NCI-H1105 (cell line): ENCODE measurements at places on chromosomes 12 and 14.

DNA sequence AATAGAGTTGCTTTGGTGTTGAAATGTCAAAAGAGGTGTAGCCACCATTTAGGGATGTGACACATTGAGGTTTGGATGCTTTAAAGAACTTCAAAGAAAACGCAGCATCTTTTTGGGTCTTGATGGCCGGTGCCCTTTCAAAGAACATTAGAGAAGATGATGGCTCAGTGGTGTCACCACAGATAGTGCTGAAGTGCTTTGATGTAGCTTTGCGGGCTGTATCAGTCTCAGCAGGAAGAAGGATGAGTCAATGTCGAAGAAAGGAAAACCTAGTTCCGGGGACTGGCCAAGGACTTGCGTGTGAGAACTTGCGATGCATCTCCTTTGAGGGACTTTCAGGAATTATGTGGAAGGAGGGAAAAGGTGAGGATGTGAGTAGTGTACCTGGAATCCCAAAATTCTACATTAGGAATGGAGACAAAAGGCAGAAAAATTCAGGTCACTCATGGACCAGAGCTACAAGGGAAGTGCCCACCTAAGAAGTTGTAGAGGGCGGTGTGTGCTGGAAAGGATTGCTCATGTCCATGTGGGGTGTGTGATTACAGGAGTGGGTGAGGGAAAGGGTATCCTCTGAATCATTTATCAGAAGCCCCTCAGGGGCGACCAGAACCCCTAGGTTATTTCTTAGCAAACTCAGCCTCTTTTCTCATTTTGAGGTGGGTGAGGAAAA, 39.7 kb upstream of the GZMB start:
- DNase-seq: no peak

- no peak for DNase-seq
Measured at GRCh38 chr14:81474148-81474492, 59.5 kb downstream of the SEL1L start.

- no peak for DNase-seq
Measured at GRCh38 chr14:49303946-49304516, 282.1 kb downstream of the RPS29 start.

GRCh38 chr12:121288158-121288845, 8.2 kb downstream of the CAMKK2 start:
- no peak for DNase-seq

DNA sequence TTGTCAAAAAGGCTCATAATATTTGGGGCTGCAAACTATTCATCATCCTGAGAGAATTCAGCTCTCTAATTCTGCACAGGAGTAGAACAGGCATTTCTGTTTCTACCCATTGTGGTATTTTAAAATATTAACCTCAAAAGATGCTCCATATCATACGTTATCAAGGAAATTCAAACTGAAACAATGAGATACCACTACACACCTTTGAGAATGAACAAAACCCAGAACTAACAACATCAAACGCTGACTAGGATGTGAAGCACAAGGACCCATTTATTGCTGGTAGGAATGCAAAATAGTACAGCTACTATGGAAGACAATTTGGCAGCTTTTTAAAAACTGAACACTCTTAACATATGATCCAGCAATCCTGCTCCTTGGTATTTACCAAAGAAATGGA, 171.8 kb downstream of the DUSP6 start:
- no peak for DNase-seq

- DNase-seq: no peak
Measured at GRCh38 chr14:89484051-89484844, 67.2 kb upstream of the FOXN3 start.
